ENCODE measurements at places on chromosomes 7 and 10. TPM values are rescaled to one million over a fixed set of nuclear protein-coding genes. Genes with fewer than 3 reads are reported as not detected.

- no peak for DNase-seq
These were observed 387.9 kb downstream of the TCERG1L start for GRCh38 chr10:130923596-130923995.

GRCh38 chr10:120685136-120685535 lies 166.0 kb upstream of the WDR11 start:
- DNase-seq: no peak

DNA sequence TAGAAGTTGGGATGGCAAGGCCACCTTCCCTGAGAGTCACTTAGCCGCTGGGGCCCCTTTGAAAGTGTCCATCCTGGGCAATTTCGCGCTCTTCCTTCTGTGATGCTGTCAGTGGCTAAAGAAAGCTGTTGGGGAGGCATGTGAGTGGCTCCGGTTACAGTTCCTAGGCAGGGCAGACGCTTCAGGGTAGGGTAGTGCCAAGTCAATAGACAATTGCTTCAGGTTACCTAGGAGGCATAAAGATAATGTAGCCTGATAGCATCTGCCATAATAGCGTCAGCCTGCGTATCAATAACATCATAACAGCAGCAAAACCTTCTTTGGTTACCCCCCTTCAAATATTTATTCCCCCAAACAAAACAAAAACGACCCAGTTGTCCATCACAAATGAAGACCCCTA lies at the start of gene FAM107B:
Gene FAM107B, minus strand, starts transcription at position 101 of the 400 bp plus-strand sequence. CDS start 234 bp downstream, outside the sequence.
- no peak for DNase-seq

DNA sequence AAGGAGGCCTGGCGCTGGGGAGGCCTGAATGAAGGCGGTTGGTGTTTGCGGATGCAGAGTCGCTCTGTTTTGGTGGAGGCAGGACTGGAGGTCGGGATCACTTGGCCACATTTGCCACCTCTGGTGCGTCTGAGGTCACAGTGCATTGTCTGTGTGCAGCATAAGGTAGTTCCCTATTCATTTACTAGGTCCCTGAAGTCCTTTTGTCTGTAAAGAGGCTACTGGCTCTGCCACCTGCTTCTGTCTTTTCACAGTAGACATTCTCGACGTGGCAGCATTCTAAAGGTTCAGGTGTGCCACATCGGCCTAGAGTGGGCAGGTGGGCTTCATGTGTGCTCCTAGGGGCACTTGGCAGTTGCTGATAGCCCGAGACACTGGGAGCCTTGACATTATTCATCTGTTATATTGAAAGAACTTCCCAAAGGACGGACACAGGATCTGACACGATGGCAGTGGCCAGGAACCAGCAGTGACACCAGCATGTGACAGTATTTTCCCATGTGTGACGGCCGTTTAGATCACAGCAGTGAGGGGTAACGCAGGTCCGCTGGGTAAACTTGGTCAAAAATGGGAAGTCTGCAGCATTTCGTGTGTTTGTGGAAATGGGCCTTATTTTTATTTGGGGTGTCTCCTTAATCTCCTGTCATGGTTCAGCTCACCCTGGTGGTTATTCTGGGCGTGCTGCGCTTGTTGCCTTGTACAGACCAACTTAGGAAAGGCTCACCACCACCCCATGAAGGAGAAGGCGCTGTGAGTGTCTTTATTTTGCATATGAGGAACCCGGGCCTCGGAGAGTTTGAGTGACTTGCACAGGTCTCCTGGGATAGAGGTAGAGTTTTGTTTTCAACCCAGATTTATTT lies 5.9 kb downstream of the MGMT start:
- no peak for DNase-seq

GRCh38 chr10:124315591-124316270 lies 103.0 kb downstream of the OAT start:
- no peak for DNase-seq

GRCh38 chr10:1626835-1627234 lies 110.5 kb downstream of the ADARB2 start:
- no peak for DNase-seq

GRCh38 chr7:28533731-28534531 lies 121.6 kb downstream of the CREB5 start:
- DNase-seq: peak; percentile 45

DNA sequence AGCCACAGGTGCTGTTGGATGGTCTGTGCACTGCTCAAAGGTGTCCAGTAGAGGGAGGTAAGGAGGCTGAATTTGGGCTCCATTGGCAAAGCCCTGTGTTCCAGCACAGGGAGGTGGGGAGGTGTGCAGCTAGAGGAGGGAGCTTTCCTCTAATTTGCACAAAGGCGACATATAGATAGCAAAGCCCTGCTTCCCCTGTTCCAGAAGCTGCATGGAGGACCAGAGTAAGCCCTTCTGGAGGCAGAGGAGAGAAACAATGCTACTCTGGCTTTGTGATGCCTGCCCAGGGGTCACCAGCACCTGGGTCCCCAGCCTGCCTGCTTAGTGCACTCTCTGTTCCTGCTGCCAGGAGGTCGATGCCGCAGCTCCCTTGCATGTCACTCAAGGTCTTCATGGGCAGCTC lies 3.4 kb upstream of the ARHGAP22 start:
- DNase-seq: peak; percentile 42

GRCh38 chr10:30366829-30367228 lies 17.8 kb upstream of the MTPAP start:
- DNase-seq: no peak

GRCh38 chr10:84194424-84195043 lies at the start of gene CDHR1:
CDHR1 (plus strand) TSS chr10:84194537; CDS start chr10:84194761, 224 bp downstream.
- no peak for DNase-seq

DNA sequence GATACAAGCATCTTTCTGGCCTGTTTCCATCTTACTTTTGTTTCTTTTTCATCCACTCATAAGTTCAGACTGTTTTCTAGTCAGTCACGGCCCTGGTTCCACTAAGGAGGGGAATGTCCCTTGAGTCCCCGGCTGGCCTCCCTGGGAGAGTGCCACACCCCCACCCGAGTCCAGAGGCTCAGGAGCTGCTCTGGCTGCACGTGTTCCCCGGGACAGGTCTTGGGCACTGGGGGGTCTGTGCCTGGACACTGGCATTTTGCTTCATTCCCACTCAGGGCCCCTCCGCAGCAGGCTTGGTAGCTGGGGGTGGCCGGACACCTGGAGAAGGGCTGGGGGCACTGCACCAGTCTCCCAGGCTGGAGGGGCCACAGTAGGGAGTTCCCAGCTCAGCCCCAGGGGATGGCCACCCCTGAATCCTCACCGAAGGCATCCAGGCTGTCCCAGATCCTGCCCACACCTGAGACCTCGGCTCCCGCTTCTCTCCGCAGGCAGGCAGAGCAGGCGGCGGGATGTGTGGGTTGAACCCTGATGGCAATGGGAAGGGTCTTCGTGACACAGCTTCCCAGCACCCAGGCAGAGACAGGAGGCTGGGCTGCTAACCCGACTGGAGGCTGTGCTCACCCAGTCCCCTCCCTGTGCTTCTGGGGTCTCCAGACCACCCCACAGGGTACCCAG lies 92.3 kb downstream of the BMS1 start:
- no peak for DNase-seq

GRCh38 chr7:112225006-112225405 lies 18.5 kb downstream of the ZNF277 start:
- DNase-seq: no peak

DNA sequence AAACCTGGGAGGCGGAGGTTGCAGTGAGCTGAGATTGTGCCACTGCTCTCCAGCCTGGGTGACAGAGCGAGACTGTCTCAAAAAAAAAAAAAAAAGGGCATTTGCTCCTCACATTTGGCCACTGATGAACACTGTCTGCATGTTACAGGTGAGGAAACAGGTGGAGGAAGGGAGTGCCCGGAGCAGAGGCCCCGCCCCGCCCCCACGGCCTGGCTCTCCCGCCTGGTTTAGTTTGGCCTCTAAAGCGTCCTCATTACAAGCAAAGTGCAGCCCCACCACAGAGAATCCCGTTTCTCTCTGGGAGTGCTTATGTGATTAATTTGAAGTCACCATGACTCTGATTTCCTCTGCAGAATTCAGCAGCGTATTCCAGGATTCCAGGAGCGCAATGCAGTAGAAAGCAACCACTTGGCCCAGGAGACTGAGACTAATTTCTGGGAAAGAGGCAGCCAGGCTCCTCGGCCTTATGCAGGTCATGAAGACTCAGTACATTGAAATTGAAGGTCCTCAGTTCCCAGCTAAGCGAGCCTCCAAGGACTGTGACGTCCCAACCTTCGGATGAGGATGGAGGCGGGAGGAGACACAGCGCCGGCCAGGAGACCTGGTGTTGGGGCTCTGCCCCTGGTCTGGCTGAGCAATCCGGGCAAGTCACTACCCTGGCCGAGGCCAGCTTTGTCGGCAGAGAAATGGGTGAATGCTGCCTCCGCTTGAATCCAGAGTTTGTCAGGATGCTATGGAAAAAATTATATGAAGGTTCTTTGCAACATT lies 44.7 kb downstream of the RBM17 start:
- no peak for DNase-seq

GRCh38 chr7:99078416-99078815 lies 65.5 kb downstream of the SMURF1 start:
- DNase-seq: no peak

GRCh38 chr10:4385231-4385870 lies 440.7 kb upstream of the AKR1E2 start:
- DNase-seq: no peak

- peak; percentile 74 for DNase-seq
These were observed 605.1 kb downstream of the SORCS1 start for GRCh38 chr10:106559442-106559841.

GRCh38 chr10:23201837-23202236 lies 9.7 kb downstream of the PTF1A start:
- DNase-seq: no peak

- no peak for DNase-seq
These were observed 161.1 kb downstream of the PRKAG2 start for GRCh38 chr7:151715666-151716315.

GRCh38 chr7:96284835-96285234 lies 37.1 kb downstream of the SLC25A13 start:
- DNase-seq: no peak

- peak; percentile 3 for DNase-seq
These were observed 11.8 kb downstream of the OSBPL3 start for GRCh38 chr7:24968165-24968564.

- no peak for DNase-seq
These were observed 237.3 kb downstream of the AHR start for GRCh38 chr7:17535776-17536175.

DNA sequence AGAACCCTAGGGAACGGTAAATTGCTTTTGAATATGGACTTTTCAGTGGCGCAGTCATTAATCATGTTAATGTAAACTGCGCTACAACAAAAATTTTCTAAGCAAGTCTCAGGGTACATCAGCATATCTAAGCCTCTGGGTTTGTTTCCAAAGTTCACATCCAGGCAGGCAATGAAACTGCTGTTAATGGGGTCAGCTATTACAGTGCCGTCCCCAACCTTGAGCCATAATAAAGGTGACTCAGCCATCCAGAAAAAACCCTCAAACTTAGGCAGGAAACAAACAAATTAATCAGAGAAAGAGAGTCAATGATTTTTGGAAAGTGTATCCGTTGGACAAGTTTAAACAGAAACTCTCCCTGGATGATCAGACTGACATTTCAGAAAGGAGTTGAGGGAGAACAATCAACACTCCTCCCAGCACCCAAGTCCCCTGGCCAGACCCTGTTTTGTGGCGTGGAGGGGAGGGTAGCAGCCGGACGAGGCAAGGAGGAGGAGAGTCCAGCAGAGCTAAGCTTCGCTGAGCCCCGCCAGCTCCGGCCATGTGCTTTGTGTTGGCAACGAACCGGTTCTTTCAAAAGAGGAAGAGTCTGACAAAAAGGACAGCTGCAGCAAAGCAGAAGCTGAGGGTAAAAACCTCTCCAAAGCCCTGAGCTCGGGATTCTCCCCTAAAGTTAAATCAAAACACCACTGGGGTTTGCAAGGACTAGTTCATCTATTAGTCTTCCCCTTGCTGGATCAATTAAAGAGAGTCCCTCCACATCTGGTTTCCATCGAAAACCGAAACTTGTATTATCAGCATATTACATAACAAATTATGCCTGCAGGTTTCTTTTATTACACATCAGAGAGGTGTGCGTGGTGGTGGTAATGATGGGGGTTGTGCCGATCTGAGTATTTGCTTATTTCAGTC lies 3.6 kb downstream of the FAM53B start:
- peak; percentile 58 for DNase-seq

GRCh38 chr7:124124201-124124600 lies 91.3 kb upstream of the TMEM229A start:
- no peak for DNase-seq

GRCh38 chr10:103316087-103316486 lies 34.9 kb downstream of the PCGF6 start:
- no peak for DNase-seq

DNA sequence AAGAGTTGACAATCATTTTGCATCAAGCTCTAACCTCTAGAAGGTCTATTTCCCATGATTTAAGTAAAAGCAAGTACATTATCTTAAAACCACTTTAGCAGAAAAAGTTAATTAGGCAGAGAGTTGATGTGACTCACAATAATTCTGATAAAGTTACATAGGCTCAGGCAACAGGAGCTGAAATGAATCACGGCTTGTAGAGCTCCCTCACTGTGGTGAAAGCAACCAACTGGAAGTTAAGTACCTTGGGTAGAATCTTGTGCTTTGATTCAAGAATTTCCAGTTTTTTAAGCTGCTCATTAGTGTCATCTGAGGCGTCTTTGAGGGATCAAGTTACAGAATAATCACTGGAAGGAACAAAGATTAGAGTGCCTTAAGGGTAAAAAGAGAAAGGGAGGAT lies 68.9 kb upstream of the NFE2L3 start:
- DNase-seq: no peak

- DNase-seq: no peak
These were observed 91.0 kb downstream of the ELMO1 start for GRCh38 chr7:37357637-37357996.

DNA sequence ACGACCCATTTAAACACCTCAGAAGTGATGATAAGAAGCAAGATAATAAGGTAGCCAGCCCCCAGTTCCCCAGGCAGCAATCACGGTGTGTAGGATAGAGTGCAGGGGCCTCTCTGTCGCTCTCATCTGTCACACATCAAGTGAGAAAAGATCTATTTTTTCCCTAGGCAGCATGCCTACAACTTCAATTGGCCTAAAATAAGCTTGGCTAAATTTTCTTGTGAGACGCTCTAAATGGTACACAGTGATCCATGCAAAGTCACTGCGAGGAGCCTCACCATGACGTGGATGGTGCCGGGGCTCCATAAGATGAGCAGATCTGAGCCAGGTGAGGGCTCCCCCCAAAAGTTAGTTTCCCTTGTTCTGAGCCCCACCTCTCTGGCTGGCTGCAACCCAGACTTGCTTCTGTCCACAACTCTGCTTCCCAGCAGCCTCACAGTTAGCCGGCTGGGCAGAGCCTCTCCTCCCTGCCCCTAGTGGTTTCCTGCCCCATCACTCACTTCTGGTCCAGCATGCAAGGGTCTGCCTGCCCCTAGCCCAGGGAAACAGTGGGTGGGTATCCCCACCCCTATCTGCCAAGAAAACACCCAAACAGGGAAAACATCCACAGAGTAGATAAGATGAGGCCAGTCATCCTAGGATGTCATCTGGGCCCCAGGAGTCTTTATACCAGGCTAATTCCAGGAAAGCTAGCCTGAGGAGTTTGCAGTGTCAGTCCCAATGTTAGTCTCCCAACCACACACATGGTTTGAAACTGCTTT lies 342.1 kb downstream of the GRID1 start:
- no peak for DNase-seq

- DNase-seq: no peak
These were observed 94.6 kb upstream of the ANLN start for GRCh38 chr7:36295090-36295489.

The SPDYE2B gene
- total RNA-seq: not detected

The SLC13A1 gene
- not detected for total RNA-seq

The CRYGN gene
- total RNA-seq: not detected

The HTR5A gene
- total RNA-seq: not detected

The INA gene
- total RNA-seq: not detected

The MOGAT3 gene
- total RNA-seq: not detected

The LANCL2 gene
- total RNA-seq: 25.6 TPM

The TMEM229A gene
- not detected for total RNA-seq

The CCDC136 gene
- 0.53 TPM for total RNA-seq

The NPC1L1 gene
- not detected for total RNA-seq

The HOXA1 gene
- total RNA-seq: 0.27 TPM
